ENCODE measurements at places on chromosomes 13 and 19.

DNA sequence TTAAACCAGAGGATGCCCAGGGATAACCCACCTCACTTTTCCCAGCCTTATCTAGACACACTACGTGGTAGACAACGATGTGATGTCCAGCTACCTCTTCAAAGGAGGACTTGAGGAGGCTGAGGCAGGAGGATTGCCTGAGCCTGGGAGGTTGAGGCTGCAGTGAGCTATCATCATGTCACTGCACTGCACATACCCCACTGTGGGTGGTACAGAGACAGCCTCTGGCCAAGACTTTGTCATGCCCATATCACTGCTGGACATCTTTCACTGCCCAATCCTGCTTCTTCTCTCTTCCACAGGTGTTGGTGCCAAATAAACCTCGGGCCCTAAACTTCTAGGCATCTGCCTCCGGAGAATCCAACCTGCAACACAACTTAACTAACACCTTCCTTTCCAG lies 85.8 kb downstream of the FAM216B start:
- no peak for DNase-seq

DNA sequence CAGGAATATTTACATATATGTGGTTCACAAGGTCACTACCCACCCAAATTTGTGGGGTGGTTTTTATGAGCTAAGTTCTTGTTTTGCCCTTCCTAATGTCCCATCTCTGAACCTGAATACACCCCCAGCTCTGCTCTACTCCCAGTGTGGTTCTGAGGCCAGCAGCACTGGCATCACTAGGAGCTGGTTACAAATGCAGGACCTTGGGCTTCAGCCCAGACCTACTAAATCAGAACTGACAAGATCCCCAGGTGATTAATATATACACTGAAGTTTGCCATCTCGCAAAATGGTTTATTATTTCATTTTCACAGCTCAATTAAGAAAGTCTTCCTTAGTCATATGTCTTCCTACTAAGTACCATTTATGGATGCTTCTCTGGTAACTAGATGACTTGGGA lies 67.9 kb downstream of the FOXO1 start:
- DNase-seq: no peak

- no peak for DNase-seq
Measured at GRCh38 chr13:82758044-82758443, 1124.2 kb downstream of the SLITRK1 start.

DNA sequence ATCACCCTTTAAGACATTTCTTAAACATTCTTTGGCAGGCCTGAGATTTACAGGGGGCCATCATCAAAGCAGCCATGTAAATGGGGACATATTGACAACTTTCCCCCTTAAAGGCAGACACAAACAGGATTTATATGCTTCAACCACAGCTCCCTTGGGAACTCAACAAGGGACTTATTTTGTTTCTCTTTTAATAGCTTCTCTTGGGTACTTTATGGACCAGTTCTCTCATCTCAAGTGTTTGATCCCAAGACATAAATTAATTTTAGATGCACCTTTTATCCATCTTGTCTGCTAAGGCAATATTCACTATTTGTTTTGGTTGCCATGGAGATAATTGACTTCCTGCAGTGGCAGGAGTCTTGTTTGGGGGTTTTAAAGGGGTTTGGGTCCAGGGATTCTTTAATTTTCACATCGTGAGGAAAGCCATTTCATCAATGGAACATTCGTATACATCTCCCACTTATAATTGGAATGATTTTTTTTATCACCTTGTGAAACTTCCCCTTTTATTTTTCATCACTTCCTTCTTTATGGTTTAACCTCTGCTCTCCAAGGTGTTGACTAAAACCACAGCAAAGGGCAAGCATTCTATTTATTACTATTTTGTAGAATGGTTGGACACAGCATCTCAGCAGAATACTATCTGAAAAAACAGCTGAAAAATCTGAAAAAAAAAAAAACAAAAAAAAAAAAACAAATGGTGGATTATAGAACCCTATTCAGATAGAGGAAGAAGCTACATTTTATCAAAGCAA lies 726.0 kb downstream of the DIAPH3 start:
- no peak for DNase-seq

DNA sequence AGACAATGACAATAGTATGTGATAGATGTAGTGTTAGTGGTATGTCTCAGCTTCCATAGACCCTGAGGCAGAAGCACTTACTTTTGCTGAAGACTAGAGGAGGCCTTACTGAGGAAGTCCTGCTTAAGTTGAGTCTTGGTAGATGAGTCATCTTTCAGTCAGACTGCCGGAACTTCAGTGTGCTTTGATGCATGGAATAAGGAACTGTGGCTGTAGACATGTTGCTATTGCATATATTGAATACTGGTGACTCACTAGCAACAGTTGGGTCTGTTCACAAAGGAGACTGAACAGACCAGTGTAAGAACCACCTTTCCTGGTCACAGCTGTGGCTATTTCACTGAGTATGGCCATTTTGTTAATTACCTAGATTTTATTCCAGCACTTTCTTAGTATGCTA lies 1000.6 kb downstream of the OLFM4 start:
- DNase-seq: no peak

- no peak for DNase-seq
Measured at GRCh38 chr13:30394751-30395191, 27.5 kb upstream of the UBE2L5 start.

DNA sequence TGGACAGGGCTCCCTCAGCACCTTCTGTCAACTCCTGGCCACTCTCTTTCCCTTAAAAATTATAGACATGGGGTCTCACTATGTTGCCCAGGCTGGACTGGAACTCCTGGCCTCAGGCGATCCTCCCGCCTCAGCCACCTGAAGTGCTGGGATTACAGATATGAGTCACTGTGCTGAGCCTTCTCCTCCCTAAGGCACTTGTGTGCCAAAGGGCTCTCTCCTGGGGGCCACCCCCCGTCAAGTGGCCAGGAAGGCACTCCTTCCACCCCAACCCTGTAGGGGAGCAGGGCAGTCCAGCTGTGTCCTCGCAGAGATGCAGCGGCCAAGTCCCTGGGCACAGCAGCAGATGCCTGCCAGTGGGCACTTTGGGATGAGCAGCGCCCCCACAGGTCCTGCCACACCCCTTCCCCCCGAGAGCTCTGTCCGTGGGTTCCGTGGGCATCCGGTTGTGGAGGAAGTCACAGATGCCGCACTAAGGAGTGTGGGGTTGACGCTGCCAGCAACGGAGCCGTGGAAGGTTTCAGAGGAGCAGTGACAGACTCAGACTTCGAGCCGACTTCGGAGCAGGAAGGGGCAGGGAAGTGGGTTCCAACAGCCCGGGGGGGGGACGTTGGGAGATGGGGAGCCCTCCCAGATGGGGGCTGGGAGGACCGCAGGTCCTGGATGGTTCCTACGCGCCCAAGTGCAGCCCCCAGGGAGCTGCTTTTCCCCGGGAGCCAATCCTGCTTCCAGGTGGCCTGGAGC lies 3.3 kb upstream of the UQCR11 start:
- DNase-seq: no peak

- DNase-seq: no peak
Measured at GRCh38 chr19:55647732-55648584, at the start of gene CCDC106. CCDC106 (plus strand) TSS chr19:55648212; CDS start chr19:55649047, 835 bp downstream.

DNA sequence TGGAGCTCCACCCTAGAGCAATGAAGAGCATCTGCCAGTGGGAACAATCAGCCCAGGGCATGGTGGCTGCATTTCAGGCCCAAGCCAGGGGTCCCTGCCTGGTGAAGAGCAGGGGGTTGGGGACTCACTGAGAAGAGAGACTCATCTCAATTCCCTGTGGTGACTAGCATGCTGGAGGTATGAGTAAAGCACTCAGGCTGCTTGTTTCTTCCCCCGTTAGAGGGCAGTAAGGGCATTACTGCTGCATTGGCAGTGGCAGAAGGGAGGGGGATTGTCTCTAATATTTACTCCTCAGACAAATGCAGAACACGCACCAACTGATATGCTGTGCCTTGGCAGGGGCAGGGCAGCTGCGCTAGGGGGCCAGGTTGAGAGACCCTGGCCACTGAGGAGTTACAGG lies 329.1 kb downstream of the SLITRK5 start:
- no peak for DNase-seq

GRCh38 chr19:6590258-6590826 lies 608 bp downstream of the CD70 start:
- no peak for DNase-seq

- DNase-seq: no peak
Measured at GRCh38 chr13:110338441-110339101, 31.5 kb downstream of the COL4A2 start.

GRCh38 chr19:23470873-23471545 lies 75.7 kb upstream of the ZNF91 start:
- DNase-seq: no peak

DNA sequence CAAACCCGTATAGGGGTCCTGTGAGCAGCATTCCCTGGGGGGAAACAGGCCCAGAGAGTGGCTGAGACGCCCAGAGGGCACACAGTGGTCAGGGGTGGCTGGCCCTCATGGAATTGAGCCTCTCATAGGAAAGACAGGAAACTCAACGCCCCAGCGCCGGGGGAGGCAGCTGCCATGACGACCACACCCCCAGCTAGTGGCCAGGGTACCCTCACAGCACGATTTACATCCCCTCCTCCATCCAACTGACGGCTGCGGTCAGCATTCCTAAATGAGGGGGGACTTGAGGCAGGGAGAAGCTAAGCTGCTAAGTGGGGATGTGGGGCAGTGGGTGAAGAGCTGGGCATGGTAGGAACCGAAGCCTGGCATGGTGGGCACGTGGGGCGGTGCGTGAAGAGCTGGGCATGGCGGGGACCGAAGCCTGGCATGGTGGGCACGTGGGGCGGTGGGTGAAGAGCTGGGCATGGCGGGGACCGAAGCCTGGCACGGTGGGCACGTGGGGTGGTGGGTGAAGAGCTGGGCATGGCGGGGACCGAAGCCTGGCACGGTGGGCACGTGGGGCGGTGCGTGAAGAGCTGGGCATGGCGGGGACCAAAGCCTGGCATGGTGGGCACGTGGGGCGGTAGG lies 10.0 kb downstream of the MED16 start:
- DNase-seq: no peak

GRCh38 chr19:41626278-41626677 lies 596 bp downstream of the CEACAM4 start:
- no peak for DNase-seq

DNA sequence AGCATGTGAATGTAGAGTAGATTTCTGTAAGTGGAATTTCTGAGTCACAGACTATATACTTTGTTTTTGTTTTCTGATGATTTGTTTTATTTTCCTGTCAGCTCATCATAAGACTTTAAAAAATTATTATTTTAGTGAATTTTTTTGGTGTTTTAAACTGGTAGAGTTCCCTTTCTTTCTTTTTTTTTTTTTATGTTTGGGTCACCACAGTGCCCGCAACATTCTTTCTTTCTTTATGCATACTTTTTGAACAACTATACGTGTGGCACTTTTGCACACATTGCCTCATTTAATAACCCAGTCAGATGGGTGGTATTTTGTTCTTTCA lies 46.0 kb downstream of the WDFY2 start:
- no peak for DNase-seq

DNA sequence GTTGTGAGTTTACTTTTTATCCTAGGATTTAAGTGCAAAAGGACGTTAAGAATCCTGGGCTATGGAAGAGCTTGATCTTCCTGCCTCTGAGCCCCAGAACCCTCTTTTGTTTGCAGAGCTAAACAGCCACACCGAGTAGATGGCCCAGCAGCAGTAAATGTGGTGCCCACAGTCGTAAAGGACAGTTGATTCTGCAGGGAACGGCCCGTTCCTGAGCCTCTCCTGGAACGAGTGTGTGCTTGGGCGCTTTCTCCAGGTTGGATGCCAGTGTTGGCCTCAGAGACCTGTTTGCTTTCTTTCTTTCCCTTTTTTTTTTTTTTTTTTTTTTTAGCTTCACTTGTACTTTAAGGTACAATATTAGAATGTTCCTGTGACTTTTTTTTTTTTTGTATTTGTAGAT lies 41.7 kb downstream of the SPATA13 start:
- DNase-seq: no peak

GRCh38 chr13:51666374-51666773 lies 82.1 kb downstream of the WDFY2 start:
- no peak for DNase-seq

GRCh38 chr13:33799950-33800592 lies 17.9 kb upstream of the RFC3 start:
- no peak for DNase-seq

GRCh38 chr13:73223372-73223781 lies 164.6 kb downstream of the KLF5 start:
- no peak for DNase-seq

DNA sequence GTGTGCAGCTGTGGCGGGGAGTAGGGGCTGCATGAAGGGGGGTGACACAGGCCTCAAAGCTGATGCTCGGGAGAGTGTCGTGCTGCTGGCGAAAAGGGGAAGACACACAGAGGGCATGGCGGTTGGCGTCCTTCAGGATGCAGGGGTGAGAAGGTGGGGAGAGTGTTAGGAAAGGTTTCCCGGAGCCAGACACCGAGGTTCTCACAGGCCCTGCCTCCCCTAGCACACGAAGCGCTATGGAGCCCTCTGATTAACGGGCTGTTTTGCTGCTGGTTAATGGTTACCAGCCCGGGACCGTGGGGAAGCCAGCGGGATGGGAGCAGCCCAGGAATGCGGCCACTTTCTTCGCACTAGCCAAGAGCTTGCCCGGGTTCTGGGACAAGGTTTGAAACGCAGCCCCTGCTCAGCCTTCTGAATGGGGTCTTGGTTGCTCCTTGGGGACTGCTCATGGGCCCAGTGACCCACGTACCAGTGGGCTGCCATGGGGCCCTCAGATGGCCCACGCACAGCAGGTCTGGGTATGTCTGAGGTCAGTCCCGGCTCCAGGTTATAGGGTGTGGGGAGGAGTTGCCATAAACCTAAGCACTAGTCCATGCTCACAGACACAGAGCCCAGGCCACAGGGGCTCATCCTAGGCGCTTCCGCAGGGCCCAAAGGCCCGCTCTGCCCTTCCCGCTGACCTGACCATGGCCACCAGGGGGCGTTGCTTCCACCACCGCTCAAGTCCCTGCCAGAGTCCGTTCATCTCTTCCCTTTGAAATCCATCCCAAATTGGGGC lies 31.3 kb upstream of the ISYNA1 start:
- DNase-seq: peak; percentile 74

GRCh38 chr19:30249911-30250310 lies 122.3 kb upstream of the ZNF536 start:
- no peak for DNase-seq

- no peak for DNase-seq
Measured at GRCh38 chr13:93368296-93368695, 141.7 kb downstream of the GPC6 start.

DNA sequence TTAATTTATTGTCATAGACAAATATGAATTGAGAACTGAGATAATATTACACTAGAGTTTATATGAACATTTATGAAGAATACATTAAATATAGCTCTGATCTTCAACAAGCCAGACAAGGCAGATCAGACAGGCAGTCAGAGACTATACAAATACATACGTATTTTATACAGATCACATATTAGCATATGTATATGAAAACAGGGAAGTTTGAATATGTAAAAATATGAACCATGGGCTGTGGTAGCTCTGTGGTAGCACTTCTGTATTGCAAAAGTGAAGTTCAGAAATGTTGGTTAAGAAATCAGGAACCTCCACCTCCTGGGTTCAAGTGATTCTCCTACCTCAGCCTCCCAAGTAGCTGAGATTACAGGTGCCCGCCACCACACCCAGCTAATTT lies 20.7 kb downstream of the GPR180 start:
- no peak for DNase-seq

- no peak for DNase-seq
Measured at GRCh38 chr19:47643281-47643680, 34.3 kb downstream of the BICRA start.

- DNase-seq: no peak
Measured at GRCh38 chr13:100657881-100658315, 16.7 kb downstream of the TMTC4 start.

- no peak for DNase-seq
Measured at GRCh38 chr13:78102741-78103140, 184.1 kb upstream of the EDNRB start.

- DNase-seq: no peak
Measured at GRCh38 chr13:51502153-51502651, 49.4 kb upstream of the INTS6 start.

GRCh38 chr13:41386211-41386610 lies 71.1 kb upstream of the RGCC start:
- no peak for DNase-seq
